ENCODE measurements at places on chromosomes 12 and 14.

GRCh38 chr12:68364893-68365725 is 32.9 kb upstream of the MDM1 start:
- DNase-seq = peak; percentile 99

- no peak for DNase-seq
Observed at GRCh38 chr14:105525861-105526775, at the start of gene TMEM121. TSS of gene TMEM121 (plus strand) at chr14:105526583. CDS start at chr14:105528835, 2,252 bp downstream.

- no peak for DNase-seq
Observed at GRCh38 chr12:100337299-100337698, 19.6 kb upstream of the SLC17A8 start.

GRCh38 chr14:28975084-28975483 is 208.5 kb downstream of the FOXG1 start:
- DNase-seq = peak; percentile 1

GRCh38 chr12:101823039-101823438 is 7.7 kb downstream of the GNPTAB start:
- peak; percentile 64 for DNase-seq

GRCh38 chr12:110765111-110765510 is 22.4 kb upstream of the PPP1CC start:
- DNase-seq = no peak

DNA sequence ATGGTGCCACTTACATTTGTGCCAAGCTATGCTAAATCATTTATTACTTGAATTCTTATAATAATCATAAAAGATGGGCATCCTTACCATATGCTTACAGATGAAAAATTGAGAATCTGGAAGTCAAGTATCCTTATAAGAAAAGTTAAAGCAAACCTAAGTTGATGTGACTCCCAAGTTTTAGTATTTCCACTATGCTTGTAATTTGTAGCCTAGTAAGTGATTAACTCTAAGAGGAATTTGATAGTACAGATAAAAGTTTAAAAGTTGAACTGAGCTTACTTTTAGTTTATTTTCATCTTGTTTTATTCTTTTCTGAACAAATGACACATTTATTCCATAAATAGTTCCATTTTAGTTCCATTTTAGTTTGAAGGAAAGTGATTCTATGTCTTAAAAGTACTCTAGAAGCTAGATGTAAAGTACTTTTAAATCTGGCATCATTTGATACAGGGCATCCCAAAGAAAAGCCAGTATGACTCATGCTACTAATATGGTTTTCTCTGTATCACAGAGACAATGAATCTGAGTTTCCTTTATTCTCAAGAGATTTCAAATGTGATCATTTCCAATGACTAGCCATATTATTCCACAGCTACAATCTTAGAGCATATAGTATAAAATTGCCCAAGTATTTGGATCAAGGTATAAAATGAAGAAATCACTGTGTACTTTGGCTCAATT is 596.0 kb downstream of the SLC16A7 start:
- peak; percentile 38 for DNase-seq

DNA sequence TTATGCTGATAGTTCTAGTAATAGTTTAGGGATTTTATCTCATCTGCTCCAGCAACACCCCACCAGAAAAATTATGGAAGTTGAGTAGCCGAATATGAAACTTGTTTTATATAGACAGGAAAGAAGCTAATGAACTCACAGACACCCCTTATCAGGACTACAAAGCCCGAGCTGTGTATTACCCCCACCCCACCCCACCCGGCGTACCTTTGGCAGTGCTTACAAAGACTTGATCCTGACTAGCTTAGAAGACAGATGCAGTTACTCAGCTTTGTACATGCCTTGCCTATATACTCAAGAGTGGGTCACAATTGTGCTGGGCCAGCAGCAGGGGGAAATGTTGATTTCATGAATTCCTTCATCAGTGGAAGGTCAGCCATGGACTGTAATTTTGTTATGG is 22.4 kb downstream of the PROX2 start:
- no peak for DNase-seq

DNA sequence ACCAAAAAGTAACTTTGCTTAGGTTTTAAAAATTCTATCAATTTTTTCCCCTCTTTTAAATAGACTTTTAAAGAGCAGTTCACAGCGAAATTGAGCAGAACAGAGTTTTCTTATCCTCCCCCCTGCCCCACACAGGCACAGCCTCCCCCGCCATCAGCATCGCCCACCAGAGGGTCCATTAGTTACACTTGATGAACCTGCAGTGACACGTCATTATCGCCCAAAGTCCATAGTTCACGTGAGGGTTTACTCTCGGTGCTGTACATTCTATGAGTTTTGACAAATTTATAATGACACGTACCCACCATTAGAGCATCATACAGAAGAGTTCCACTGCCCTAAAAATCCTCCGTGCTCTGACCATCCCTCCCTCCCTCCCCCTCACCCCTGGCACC is 58.4 kb downstream of the FZD10 start:
- no peak for DNase-seq

DNA sequence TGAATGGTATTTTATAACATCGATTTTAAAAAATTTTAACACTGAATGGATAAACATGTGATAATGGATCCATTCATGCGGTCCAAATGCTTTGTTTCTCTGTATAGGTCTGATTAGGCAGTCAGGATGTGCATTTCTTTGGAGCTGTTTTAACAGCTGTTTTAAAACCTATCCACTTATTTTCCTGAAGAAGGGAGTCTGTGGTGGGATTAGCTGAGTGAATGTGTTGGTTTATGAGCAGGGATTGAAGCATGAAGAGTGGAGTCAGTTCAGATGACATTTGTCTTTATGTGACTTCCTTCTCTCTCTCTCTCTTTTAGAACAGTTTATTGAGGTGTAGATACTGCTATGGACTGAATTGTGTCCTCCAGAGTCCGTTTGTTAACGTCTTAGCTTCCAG is 37.7 kb downstream of the GLT8D2 start:
- DNase-seq = no peak

- DNase-seq = no peak
Observed at GRCh38 chr14:72738161-72738611, 155.7 kb downstream of the DPF3 start.

DNA sequence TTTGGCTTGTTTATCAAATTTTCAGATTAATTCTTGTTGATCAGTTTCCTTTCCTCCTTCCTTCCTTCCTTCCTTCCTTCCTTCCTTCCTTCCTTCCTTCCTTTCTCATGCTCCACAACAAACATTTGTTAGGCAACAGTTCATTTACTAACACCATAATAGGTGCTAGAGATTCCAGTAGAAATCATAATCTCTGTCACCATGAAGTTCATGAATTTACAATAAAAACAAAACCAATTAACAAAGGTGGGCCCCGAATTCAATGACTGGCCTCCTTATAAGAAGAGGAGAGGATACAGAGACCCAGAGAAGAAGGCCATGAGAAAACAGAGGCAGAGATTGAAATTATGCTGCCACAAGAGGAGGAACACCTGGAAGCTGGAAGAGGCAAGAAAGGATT is 266.9 kb upstream of the GARIN6 start:
- DNase-seq = no peak

- no peak for DNase-seq
Observed at GRCh38 chr12:29960122-29960521, 176.4 kb upstream of the TMTC1 start.

DNA sequence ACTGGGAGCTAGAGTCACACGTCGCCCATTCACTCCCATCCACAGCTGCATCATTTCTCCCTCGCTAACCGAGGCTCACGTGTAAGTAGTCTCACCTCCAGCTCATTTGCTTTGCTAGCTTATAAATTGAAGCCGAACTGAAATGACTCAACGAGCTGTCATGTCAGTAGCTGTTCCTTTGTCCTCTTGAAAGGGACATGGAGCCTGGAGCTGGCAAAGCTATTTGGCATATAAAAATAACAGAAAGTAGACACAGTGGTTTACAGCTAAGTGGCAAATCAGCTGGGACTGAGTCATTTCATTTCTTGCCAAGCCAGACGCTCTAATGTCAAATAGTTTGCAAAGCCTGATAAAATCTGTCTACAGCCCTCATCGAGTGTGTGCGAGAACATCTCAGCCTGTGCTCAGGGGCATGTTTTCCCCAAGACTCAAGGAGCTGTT is 114.4 kb upstream of the TMEM233 start:
- DNase-seq = no peak

DNA sequence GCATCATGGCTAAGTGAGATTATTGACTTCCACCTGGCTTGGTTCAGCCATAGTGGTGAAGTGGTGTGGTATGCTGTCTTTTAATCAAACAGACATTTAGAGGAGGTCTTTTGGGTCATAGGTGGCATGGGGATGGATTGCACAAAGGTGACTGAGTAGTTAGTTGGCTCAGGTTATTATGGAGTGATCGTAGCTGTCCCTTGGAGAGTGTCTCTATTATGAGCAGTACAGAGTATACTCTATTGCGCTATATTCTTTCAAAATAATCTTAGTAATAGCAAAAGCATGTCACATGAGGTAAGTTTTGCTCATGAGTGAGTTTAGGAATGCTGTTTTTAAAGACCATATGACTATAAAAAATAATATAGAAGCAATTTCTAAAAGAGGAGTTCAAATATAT is 60.4 kb downstream of the RASSF8 start:
- DNase-seq = peak; percentile 69

DNA sequence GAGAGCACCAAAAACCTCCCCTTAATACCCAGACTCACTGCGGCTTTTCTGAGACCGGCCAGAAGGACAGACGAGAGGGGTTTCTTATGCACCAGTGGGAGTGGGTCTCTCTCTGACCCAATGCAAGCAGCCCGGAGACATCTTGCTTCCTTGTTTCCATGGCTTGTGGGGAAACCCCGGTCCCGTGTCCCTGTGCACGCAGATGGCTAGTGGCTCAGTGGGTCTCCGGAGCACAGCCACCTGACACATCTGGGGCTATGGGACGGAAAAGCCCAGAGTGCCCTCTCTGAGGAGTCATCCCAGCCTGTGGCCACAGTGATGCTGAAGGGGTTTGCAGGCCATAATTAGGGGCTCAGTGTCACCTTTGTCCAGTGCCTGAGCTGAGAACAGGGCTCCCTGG is 197.6 kb downstream of the PHETA1 start:
- no peak for DNase-seq

GRCh38 chr14:38824706-38825105 is 278.3 kb downstream of the SEC23A start:
- DNase-seq = no peak

GRCh38 chr12:110073049-110073831 is 24.9 kb upstream of the C12orf76 start:
- no peak for DNase-seq

DNA sequence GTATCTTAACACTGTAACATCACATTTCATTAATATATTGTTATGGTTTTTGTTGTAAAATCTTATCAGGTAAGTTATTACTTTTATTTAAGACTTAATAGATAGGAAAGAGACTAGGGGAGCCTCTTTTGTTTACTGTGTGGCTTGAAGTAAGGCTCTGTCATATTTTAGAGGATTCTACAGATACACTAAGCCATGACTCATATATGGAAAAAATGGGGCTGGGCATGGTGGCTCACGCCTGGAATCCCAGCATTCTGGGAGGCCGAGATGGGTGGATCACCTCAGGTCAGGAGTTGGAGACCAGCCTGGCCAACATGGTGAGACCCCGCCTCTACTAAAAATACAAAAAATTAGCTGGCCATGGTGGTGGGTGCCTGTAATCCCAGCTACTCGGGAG is 23.6 kb upstream of the NPFF start:
- peak; percentile 37 for DNase-seq

GRCh38 chr12:47504775-47505446 is 200.9 kb downstream of the RPAP3 start:
- DNase-seq = peak; percentile 60

DNA sequence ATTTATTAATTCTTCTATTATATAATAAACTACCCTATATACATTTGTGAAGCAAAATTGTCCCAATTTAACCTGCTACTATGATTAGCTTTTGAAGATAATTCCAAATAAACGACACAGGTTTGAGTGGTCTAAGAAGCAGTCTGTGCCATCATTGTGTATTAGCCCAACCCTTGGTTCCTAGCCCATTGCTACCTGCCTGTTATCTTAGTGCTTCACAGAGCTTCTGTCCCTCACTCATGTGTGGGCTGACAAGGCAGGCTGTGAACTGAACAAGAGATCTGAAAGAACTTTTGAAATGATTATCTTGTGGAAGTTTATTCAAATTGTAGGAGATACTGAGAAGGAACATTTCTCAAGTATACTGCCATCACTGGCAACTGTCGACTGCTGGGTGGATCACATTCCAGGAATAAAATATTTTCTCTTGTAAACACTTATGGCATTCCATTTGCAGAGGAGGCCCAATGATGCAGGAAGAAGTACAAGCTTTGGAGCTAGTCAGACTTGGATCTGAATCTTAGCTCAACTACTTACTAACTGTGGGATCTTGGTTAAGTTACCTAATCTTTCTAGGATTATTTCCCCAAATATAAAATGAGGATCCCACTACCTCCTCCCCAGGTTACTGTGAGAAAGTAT is 7.8 kb upstream of the MTERF2 start:
- DNase-seq = peak; percentile 81

DNA sequence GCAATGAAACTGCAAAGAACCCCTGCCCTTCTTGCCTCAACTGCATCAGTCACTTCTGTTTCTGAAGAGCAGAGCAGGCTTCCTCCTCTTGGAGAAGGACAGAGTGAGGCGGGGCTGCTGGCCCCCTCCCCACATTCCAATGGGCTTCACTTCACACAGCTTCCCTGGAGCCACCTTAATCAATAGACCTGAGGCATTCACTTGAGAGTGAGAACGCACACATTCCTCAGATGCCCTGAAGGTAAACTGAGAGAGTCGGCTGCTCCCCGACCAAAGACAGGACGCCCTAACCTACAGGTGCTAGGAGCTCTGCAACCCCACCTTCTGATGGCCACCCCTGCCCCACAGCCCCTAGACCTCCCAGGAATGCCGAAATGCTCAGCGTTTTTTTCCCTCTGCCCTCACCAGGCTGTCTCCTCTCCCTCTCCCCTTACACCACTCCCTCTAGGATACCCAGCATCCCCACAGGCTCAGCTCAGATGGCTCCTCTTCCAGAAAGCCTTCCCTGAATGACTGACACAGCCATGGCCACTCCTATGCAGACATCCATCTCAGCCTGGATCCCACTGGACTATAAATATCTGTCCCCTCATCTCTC is 31.1 kb downstream of the SYNE3 start:
- no peak for DNase-seq

GRCh38 chr14:91249841-91250616 is 5.5 kb upstream of the GPR68 start:
- DNase-seq = peak; percentile 32

- peak; percentile 54 for DNase-seq
Observed at GRCh38 chr12:24861766-24862540, 86.9 kb downstream of the BCAT1 start.

DNA sequence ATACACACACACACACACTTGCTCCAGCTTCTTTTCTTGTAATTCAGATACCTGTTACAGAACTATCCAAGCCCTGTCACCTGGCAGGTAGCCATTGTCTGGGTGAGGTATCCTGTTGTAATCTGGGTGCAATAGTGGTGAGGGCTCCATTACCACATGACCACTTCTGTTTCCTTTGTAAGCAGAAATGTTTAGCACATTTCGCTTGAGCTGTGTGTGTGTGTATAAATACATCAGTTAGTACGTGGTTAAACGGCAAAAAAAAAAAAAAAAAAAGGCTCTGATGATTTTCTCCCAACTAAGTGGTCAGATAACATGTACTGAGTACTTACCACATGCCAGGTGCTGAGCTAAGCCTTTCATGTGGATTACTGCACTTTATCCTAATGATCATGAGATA is 129.3 kb upstream of the SSTR1 start:
- DNase-seq = no peak

- DNase-seq = peak; percentile 86
Observed at GRCh38 chr12:54439521-54440255, 20.6 kb upstream of the ITGA5 start.

All from choroid plexus epithelial cell (primary cell).